ENCODE measurements at places on chromosomes 6 and 20.

- no peak for DNase-seq
These were observed 21.7 kb downstream of the TGM6 start for GRCh38 chr20:2402271-2402980.

DNA sequence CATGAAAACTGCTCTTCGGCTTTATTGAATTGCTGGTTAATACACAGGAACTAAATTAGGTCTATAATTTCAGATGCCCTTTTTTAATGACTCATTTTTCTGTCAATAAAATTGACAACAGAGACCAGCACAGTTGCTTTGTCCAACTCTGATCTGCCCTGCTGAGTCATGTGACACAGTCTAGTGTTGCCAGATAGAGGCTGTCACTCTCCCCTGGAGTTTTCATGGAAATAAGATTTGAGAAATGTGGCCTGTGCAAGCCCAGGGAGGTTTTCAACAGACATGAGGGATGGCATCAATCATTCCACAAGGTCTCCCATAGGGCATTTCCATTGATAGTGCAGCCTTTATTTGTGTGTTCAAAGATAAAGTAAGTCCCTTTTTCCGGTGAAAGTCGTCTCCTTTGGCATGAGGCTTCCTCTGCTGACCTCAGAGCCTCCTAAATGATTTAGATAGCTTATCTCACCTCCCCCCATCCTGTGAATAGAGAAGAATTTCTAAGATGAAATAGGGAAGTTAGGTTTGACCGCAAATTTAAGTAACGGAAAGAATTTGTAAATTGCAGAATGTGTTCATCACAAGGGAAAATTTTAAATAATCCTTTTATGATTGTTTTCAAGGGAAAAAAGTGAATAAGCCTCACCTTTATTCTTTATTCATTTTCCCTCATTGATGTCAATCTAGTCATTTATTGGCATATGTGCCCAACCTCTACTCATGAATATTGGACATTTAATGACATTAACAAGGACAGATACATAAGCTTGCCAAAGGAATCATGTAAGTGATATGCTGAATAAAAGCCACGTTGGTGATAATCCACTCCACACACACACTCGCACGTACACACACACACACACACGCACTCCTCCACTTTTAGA is 277.7 kb downstream of the ADGB start:
- no peak for DNase-seq

GRCh38 chr6:133100865-133101264 is 140.3 kb upstream of the EYA4 start:
- no peak for DNase-seq

- DNase-seq = no peak
These were observed 1.2 kb downstream of the ARFGAP1 start for GRCh38 chr20:63273635-63274380.

DNA sequence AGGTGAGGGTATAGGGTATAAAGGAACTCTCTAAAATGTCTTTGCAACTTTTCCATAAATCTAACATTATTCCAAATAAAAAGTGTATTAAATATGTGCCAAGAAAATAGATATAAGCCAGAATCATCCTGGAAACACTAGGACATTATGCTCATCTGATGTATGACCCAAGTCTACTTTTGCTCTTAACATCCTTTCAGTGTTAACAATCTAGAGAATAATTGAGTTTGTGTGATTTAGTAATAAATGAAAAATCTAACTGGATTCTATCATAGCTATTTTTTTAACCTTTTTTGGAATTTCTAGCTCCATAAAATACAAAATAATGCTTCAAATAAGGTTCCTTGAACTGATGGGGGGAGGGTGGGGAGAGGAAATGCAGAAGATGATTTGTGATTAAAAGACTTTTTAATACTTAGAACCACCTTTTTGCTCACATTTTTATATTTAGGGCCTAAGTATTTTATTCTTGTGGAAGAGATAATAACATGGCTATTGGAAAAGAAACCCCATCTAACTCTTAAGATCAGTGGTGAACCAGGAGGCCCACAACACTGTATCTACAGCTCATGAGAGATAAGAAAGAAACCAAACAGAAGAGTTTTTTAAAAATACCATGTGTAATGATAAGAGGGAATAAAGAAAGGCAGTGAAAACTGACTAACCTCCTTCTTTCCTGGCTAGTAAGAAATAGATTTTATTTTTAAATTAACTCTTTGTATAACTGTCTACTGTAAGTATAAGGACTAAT is 68.5 kb downstream of the PDSS2 start:
- no peak for DNase-seq

DNA sequence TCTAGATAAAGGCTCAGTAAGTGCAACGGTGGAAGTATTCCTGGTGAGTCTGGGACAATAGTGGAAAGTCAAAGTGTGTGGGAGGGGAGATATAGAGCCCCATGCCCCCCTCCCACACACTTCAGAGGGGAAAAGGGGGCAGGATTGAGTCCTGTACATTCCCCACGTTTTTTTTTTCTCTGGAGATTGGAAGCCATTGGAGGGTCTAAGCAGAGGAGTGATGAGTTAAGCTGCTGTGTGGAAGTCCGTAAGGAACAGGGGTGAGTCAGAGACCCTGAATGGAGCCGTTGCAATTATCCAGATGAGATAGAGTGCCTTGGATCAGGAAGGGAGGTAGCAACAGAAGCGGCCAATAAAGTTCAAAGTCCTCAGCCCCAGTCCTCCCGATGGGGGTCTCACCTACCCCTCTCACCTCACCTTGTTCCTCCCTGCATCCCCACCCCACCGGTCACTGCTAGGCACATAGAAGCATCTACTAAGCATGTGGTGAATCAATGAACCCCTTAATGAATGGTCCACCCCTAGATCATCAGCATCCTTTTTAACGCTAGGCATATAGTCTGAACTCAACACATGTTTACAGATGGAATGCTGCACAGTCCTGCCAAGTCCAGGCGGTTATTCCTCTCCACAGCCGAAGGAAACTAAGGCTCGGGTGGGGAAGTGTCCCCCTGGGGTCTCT is 662 bp upstream of the SLC9A8 start:
- DNase-seq = no peak

- DNase-seq = no peak
These were observed 61.2 kb downstream of the VIP start for GRCh38 chr6:152811785-152812184.

DNA sequence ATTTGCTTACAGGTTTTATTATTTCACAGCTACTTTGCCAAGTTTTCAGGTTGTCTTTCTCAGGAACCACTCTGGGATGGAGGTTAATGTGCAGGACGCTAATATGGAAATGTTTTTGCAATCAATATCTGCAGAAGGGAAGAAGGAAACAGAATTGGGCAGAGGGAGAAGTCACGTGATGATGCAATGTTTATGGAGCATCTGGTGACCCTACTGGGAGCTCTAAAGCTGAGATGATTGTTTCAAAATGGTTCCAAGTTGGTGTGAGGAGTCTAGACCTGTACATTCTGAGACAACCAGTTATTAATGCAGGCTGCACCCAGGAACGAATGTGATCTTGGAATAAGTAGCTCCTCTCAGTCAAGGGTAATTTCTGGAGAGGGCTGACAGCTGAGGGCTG is 905.4 kb upstream of the FLRT3 start:
- no peak for DNase-seq
